LoVo (cell line): ENCODE measurements at places on chromosomes 1 and 21.

DNA sequence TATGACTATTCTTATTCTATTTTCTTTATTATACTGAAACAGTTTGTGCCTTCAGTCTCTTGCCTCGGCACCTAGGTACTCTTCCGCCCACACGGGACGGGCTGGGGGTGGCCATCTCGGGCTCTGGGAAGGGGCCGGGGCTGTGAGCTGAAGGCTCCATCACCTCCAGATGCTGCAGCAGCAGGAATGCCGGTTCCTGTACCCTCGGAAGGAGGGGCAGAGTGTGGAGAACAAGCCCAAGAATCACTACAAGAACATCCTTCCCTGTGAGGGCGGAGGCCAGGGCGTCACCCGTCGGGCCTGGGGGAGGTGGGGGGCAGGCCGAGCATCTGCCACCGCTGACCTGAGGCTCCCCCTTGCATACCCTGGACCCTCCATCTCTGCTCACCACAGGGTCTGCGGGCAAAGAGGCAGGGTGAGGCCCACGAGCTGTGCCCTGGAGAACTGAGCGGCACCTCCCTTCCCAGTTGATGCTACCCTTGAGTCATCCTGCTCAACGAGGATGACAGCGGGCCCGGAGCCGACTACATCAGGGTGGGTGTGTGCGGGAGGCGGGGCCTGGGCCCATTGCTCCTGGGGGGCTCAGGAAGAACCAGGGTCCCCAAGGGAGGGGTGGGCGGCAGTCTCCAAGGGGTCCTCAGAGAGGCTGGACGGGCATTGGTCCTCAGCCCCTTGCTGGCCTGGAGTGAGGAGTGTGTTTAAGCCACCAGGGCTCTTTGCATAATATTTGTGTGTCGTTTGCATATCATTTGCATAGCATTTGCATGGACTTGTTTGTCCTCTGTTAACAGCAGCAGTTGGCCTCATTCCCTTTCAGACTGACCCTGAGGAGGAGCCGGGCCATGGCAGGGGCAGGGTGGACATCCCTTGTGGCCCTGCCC lies 7.5 kb downstream of the RNF223 start:
- no peak for DNase-seq

DNA sequence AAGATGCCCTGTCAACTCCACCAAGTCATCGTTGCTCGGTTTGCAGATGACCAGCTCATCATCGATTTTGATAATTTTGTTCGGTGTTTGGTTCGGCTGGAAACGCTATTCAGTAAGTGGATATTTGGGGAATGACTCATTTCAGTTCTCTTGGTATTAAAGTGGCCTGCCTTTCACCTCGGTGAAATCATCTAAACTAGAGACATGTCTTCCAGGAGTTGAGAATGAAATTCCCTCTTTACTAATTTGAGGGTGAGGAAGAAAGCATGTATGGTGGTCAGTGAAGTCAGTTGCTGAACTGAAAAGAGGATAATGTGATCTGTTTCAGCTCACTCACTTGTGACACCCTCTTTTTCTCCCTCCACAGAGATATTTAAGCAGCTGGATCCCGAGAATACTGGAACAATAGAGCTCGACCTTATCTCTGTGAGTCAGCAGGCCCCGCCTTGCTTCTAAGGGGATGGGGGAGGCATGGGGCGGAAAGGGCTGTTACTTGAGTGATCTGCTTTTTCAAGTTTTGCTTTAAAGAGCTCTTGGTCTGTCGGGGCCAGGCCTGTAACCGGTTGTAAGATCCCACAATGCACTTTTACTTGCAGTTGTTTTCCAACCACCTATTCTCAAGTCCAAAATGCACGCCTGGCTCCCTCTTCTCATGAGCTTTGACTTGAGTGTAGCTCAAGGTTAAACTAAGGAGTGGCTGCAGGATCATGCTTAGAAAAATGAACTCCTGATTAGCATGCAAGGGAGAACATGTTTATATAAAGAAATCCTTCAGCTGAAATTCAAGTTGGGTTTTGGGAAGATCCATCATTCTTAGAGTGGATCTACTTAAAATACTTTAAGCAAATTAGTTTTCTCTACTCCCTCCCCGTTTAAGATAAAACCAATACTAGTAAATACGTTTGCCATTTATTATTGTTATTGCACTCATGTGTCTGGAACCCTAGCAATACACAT lies 59.8 kb downstream of the CAPN2 start:
- peak; percentile 38 for DNase-seq

DNA sequence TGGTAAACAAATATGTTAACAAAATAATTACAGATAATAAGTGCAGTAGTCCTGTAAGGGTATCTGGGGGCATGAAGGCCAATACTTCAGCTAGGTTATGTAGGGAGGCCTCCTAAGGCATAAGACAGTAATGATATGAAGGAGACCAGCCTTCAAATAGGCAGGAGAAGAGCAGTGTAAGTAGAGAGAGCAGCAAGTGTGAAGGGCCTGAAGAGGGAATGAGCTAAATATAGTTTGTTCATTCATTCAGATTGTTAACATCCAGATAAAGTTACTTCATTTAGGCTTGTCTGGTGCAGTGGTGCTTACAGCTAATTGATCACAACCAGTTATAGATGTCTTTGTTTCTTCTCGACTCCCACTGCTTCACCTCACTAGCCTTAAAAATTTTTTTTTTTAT lies 71.1 kb downstream of the EPB41 start:
- DNase-seq, result no peak

GRCh38 chr1:6410248-6410893 lies 9.3 kb downstream of the HES2 start:
- DNase-seq, result no peak

DNA sequence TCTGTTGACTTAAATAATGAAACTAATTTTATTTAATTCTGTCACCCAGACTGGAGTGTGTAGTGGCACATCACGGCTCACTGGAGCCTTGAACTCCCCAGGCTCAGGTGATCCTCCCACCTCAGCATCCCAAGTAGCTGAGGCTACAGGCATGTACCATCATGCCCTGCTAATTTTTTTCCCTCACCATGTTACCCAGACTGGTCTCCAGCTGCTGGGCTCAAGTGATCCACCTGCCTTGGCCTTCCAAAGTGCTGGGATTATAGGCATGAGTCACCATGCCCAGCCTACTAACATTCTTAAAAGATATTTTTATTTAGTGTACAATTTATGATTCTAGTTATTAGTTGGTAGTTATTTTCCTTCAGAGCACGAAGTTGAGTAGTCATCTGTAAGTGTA lies 49.5 kb downstream of the NRDC start:
- peak; percentile 29 for DNase-seq

DNA sequence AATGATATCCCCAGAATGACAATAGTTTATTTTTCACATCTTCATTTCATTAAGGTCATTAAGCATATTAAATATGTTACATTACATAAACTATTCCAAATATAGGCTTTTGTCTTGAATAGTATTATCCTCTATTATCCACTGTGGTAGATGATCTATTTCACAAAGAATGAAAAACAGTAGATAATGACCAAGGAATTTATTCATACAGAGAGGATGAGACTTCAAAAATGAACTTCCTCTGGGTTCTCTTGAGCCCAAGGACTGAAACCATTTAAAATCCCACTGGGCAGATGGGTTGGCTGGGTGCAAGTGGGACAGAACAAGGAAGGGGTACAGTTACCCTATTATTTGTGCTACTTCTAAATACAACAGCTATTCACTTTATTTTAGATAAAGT lies 33.0 kb downstream of the PTPN14 start:
- DNase-seq, result no peak

GRCh38 chr1:230268371-230269170 lies 157.6 kb downstream of the PGBD5 start:
- DNase-seq, result peak; percentile 20

DNA sequence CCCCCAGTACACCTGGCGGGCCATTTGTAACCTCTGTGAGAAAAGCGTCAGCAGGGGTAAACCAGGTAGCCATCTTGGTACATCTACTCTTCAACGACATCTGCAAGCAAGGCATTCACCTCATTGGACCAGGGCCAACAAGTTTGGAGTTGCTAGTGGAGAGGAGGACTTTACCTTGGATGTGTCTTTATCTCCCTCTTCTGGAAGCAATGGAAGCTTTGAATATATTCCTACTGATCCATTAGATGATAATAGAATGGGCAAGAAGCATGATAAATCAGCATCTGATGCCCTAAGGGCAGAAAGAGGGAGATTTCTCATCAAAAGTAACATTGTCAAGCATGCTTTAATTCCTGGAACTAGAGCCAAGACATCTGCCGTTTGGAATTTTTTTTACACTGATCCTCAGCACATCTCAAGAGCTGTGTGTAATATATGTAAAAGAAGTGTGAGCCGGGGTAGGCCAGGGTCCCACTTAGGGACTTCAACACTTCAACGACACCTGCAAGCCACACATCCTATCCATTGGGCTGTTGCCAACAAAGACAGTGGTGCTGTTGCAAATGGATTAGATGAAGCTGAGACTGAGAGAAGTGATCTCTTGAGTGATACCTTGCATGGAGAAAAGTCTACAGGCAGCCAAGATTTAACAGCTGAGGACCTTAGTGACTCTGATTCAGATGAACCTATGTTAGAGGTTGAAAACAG lies 2.7 kb downstream of the ZBED6 start:
- DNase-seq, result no peak

DNA sequence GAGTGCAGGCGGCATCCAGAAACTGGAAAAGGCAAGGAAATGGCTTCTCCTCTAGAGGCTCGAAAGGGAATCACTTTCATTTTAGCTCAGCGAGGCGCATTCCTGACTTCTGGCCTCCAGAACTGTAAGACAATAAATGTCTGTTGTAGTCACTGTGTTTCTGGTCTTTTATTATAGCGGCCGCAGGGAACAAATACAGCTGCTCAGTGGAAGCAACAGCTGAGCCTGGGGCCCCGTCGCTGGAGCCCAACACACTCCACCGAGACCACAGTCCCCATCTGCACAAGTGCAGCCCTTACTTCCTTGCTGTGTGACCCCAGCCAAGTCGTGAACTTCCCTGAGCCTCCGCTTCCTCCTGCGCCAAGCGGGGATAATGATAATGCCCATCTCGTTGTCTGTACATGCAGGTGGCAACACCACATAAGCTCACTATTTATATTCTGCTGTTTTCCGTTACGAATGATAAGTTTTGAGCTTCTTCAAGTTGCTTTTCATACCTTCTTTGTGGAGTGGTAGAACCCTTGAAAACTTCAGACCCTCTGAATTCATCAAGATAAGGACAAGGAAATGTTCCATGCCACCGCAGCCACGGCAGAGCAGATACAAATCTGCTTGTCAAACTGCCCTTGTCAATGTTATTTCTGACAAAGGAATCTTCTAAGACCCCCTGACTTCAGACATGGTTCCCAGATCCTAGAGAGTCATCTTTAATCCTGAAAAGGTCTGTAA lies 3.2 kb upstream of the LAPTM5 start:
- no peak for DNase-seq

DNA sequence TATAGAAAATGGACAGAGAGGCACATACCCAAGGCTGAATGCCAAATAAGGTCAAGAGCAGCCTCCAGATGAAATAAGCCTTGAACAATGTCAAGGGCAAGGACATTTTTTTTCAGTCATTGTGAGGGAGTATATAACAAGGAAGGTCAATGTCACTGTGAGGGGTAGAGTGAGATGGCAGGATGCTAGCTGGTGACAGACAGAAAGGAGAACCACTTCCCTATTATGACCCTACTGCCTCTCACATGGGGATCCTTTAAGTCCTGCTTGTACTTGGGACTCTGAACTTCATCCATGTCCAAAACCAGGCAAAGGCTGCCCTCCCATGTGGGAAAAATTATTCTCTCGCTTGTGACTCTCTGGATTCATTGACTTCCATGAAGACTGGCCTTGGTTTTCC lies 119.5 kb upstream of the COA6 start:
- DNase-seq, result no peak

DNA sequence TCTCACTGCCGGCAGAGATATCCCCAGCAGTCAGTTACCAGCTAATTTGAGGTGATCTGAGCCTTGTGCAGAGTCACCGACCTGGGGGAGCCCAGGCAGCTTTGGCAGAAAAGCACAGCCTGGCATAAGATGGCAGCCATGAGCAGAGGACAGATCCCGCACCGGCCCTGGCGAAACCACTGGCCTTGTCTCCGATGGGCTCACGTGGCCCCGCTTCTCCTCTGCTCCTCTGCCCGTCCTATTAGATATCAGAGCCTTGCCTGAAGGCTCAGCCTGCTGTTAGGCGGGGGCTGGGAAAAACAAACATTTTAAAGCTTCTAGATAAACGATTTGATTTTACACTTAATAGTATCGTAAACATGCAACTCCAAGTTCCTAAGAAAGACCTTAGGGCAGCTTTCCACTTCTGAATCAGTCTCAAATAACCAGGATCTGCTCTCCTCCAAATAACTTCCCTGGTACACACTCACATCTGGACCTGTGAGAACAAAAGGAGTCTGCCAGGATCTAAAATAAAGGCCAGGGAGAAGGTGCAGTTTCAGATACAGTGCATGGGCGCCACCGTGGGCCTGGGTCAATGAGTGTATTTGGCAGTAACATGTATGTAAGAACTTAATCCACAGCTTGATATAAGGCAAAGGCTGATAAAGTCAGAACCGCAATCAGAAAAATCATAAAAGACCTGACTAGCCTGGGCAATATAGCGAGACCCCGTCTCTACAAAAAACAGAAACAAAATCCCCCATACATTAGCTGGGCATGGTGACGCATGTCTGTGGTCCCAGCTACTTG lies 10.0 kb downstream of the EDARADD start:
- no peak for DNase-seq

- DNase-seq, result no peak
Measured at GRCh38 chr1:27967884-27968466, 8.2 kb downstream of the XKR8 start.

GRCh38 chr1:162629077-162629627 lies 3.1 kb upstream of the DDR2 start:
- no peak for DNase-seq

DNA sequence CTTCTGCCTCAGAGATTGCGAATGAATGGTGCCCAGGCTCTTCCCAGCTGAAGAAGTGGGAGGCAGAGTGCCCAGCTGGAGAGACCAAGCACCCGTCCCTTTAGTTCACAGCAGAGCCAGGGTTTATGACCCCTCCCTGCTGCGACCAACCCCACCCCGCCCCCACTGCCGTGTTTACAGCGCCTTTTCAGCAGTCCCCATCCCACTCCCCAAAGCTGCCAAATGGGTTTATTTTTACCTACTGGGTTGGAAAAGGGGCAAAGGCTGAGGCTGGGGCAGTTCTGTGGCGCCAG lies 23.6 kb downstream of the DYRK3 start:
- DNase-seq, result no peak

- no peak for DNase-seq
Measured at GRCh38 chr1:203555076-203555475, 61.1 kb downstream of the OPTC start.

DNA sequence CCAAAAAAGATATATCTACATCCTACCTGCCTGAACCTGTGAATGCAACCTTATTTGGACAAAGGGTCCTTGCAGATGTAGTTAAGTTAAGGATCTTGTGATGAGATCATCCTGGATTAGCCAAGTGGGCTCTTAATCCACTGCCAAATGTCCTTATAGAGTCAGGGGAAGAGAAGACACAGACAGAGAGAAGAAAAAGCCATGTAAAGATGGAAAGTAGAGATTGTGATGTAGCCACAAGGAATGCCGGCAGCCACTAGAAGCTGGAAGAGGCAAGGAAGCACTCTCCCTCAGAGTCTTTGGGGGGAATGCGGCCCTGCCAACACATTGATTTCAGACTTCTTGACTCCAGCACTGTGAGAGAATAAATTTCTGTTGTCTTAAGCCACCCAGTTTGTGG lies 16.2 kb downstream of the HSD11B1 start:
- DNase-seq, result no peak
